ENCODE measurements at places on chromosomes 1 and 21. TPM values are rescaled to one million over a fixed set of nuclear protein-coding genes. Genes with fewer than 3 reads are reported as not detected.

CD5L gene
- not detected for total RNA-seq

- H3K4me3 ChIP-seq = no peak overlapping the region
- H3K36me3 ChIP-seq = no peaks in the 10 kb centered on the region
- H3K27me3 ChIP-seq = peaks cover 44% of the 10 kb centered on the region
- no peaks in the 10 kb centered on the region for H3K4me1 ChIP-seq
- H3K27ac ChIP-seq = no peak overlapping the region
Observed at GRCh38 chr1:51070011-51070410, 32.0 kb upstream of the C1orf185 start.

IVL gene
- total RNA-seq = not detected

GRCh38 chr1:6178751-6179563, 1.2 kb downstream of the CHD5 start:
- H3K4me3 ChIP-seq = no peak overlapping the region
- no peak for DNase-seq
- no peak overlapping the region for H3K27ac ChIP-seq
- H3K36me3 ChIP-seq = peaks cover 3% of the 10 kb centered on the region
- H3K4me1 ChIP-seq = peaks cover 11% of the 10 kb centered on the region
- H3K27me3 ChIP-seq = peaks cover 35% of the 10 kb centered on the region

Measured in neural crest cell (in vitro differentiated cells).